ENCODE measurements at places on chromosomes 3 and 15. TPM values are rescaled to one million over a fixed set of nuclear protein-coding genes. Genes with fewer than 3 reads are reported as not detected.

- DNase-seq: no peak
These were observed 64.2 kb downstream of the MYLK start for GRCh38 chr3:123819949-123820348.

Gene TMEM207
- polyA plus RNA-seq: not detected

Gene IL17RD
- polyA plus RNA-seq: 0.29 TPM

- no peak for DNase-seq
These were observed 2.4 kb upstream of the SKIC8 start for GRCh38 chr15:78301828-78302227.

DNA sequence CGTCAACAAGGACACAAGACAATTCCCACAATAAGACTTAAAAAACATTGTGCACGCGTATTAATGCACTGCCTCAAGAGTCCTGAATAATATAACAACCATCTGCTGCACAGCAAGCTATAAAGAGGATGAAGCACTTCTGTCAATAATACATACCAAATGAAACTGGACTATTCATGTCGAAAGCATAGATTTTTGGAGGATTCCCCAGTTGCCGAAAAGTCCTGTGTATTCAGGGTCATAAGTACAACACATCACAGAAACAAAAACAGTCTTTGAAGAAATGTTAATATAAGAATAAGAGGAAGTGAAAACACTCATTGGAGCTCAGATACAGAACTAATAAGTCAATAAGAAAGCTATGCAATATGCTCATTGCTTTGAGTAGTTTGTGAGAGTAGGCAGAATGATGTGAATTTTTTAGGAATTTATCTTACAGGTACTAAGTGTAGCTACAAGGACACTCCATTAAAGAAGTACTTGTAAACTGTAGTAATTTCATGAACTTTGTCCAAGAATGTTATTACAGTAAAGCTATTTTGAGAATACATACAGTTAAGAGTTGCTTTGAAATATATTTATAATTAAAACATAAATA, 31.6 kb downstream of the CBLB start:
- DNase-seq: no peak

Gene BCL2A1
- polyA plus RNA-seq: not detected

DNA sequence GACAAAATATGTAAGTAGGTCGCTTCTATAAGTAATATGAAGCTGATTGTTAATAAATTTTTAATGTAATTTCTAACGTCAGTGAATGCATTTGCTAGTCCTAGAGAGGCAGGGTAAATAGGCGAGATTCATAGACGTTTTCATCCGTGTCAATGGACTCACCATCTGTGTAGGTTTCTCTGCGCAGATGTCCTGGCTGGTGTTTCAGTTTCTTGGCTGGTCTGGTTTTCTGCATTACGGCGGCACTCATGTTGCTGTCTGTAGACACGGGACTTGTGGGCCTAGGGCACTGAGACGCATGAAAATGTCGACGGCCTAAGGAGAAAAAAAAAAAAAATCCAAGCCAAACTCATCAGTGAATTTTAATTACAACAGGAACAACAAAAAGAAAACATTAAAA, 1153.3 kb downstream of the ROBO1 start:
- DNase-seq: no peak
